ENCODE measurements at places on chromosomes 12 and 14.

DNA sequence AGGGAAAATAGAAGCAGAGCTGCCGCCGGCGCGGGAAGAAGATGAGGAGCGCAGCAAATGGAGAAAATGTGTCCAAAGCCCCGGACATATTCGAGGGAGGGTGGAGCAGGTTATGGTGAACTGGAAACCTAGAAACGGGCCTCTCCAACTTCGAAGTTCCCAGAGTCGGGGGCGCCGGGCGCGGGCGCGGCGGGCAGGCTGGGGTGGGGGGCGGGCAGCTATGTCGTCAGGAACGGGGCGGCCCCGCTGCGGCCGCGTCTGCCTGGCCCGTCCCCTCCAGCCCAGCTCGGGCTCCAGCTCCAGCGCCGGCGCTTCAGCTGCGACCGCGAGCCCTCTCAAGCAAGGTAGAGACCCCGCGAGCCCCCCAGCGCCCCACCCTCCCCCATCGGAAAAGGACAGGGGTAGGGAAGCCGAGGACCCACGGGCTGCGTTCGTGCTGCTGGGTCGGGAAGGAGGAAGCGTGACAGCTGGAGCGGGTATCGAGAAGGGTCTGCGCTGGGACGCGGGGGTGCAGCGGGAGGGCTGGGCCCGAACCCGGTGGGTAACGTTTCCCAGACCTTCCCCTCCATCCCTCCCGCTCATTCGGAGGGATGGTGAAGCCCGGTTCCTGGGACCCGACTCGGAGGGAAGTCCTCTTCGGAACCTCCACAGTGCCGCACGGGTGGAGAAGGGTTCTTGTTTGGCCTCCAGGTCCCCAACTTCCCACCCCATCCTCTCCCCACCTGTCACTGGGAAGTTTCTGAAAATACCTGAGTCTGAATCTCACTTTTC lies 1.0 kb downstream of the DGKA start:
- DNase-seq: no peak

DNA sequence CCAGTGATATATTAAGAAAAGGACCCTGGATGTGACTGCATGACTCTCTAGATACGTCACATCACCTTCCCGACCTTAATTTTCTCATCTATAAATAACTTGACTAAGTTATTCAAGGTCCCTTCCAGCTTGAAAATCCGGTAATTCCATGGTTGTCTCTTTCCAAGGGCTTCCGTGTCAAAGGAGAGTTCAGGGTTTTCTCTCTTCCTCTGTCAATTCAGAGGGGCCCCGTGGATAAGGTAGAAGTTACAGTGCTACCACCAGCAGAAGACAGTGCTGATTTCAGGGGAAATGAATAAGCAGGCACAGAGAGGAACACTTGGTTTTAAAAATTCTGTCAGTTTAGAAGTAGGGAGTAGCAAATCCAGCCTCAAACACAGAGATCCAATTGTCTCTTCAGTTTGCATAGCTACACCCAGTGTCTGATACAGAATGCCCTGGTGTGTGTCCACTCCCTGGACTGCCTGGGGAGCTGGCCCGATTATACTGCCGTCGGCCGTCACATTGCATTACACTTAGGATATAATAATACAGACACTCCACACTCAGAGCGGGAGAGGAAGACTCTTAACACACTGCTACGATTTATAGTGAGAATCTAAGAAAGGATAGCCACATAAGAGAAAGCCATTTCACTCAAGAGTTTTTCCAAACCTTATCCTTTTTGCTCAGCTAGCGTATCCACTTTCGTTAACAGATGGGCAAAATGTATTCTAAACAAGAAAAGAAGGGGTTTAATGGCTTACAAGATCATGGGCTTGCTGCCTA lies 54.7 kb upstream of the GTF2A1 start:
- no peak for DNase-seq

- DNase-seq: no peak
Measured at GRCh38 chr14:75747899-75748298, 86.9 kb downstream of the TTLL5 start.

GRCh38 chr12:16272222-16272621 lies 5.3 kb downstream of the SLC15A5 start:
- no peak for DNase-seq

All from spinal cord (tissue), 10 donors.